Left renal pelvis (tissue), 4 donors: ENCODE measurements at places on chromosomes 1 and 21.

GRCh38 chr1:76807543-76808260, 59.6 kb upstream of the ST6GALNAC5 start:
- DNase-seq = no peak

GRCh38 chr1:202058001-202058908, 47.9 kb downstream of the ELF3 start:
- no peak for DNase-seq

DNA sequence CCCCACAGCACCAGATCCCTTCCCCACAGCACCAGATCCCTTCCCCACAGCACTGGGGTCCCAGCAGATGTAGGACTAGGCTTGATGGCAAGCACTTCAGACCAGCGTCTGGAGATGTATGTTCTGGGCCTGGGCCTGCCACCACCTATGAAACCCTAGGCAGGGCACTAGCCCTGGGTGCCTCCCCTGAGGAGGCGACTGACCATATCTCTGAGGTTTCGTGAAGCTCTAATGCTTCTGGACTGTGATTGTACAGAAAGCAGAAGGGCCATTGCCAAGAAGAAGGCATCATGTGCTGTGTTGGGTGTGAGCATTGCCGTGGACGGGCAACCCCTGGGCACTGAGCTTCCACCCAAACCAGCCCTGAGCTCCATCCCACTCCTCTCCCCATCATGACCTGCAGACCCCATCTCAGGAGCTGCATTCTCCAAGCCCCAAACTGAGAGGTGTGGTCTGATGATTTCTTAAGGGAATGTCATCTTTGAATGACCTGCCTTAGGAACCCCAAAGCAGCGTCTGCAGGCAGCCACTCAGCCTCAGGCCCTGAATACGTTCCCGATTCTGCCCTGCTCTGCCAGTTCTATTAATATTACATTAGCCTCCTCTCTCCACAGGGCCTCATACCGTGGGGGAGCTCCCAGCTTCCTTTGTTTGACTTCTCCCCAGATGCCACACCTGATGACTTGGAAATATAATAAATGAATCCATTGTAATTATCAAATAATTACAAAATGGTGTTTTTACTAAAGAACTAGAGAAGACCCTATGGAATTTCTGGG, 163.4 kb downstream of the TRIM33 start:
- no peak for DNase-seq

GRCh38 chr1:2431518-2431917, 19.2 kb upstream of the PEX10 start:
- no peak for DNase-seq

GRCh38 chr1:12001249-12001917, 17.9 kb upstream of the MIIP start:
- DNase-seq = no peak

- DNase-seq = no peak
These were observed 1.7 kb downstream of the GPR137B start for GRCh38 chr1:236144033-236144432.

DNA sequence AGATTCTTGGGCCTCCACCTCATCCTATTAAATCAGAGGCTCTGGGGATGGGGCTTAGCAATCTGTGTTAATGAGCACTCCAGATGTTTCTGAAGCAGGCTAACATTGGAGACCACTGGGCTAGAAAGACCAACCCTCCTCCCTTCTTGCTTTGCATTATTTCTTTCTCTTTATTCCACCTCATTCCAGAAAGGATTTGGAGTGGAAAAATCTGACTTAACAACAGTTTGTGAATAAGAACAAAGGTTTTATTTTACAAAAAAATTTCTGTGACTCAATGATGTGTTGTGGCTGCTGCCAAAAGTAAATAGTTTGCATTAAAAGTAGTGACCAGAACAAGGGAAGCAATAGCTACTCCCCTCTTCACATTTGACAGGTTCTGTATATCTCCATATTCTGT, 79.4 kb downstream of the TGFB2 start:
- DNase-seq = no peak

- DNase-seq = no peak
These were observed 169.9 kb upstream of the CACNA1E start for GRCh38 chr1:181313466-181313865.

DNA sequence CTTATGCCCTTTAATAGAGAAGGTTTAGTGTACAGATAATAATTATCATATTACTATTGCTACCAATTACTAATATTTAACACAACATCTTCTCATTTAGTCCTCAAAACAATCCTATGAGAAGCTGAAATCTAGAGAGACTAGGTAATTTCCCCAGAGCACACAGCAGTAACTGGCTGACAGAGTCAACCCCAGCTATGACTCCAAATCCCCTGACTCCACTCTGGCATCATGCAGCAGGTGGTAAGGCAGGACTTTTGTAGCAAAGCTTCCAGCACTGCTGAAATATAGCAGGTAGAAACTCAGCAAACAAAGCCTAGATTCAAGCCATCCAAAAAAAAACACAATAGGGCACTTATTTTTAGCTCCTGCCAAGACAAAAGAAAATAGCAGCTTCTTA, 79.3 kb upstream of the RGS2 start:
- DNase-seq = no peak

GRCh38 chr21:40658311-40658710, 188.6 kb downstream of the DSCAM start:
- no peak for DNase-seq
